ENCODE measurements at places on chromosomes 4 and X.

GRCh38 chr4:153207567-153207966, 3.3 kb downstream of the TRIM2 start:
- DNase-seq: no peak

DNA sequence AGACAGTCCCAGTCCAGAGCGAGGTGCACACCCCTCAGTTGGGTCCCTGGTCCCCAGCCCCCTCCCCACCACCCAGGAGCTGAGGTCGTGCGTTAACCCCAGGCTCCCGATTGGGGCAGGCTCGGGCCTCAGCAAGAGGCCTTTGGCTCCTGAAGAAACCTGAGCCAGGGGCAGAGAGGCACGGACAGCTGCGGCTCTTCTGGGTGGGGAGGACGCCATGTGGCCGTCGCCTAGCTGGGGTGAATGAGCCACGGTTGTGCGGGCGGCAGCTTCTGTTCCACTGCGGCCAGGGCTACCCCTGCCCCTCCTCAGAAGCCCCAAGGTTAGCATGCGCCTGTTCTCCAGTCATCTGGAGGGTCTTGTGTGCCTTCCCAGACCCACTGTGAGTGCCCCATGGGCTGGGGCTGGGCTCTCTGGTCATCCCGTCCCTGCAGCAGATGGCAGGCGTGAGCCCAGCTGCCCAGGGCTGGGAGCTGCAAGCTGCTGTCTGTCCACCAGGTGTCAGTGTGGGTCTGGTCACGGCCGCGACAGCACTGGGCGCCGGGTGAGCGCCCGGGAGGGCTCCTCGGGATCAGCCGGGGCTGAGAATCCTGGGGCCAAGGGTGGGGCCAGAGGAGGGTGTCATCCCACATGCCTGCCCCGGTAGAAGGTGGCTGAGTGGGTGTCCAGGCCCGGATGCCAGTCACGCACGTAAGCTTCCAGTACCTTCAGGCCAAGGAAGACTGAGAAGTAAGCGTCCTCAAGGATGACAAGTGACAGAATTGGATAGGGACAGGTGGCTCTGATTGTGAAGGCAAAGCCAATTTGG, 21.9 kb downstream of the ATP2B3 start:
- DNase-seq: peak; percentile 54

GRCh38 chr4:43224559-43224958, 332.0 kb downstream of the GRXCR1 start:
- DNase-seq: no peak

- DNase-seq: no peak
Observed at GRCh38 chr4:157509341-157509740, 288.8 kb downstream of the GRIA2 start.

- no peak for DNase-seq
Observed at GRCh38 chr4:101192244-101192643, 155.1 kb downstream of the PPP3CA start.

GRCh38 chr4:10648479-10648878, 36.1 kb downstream of the CLNK start:
- no peak for DNase-seq

GRCh38 chrX:129071390-129071789, 451.9 kb downstream of the SMARCA1 start:
- DNase-seq: no peak

DNA sequence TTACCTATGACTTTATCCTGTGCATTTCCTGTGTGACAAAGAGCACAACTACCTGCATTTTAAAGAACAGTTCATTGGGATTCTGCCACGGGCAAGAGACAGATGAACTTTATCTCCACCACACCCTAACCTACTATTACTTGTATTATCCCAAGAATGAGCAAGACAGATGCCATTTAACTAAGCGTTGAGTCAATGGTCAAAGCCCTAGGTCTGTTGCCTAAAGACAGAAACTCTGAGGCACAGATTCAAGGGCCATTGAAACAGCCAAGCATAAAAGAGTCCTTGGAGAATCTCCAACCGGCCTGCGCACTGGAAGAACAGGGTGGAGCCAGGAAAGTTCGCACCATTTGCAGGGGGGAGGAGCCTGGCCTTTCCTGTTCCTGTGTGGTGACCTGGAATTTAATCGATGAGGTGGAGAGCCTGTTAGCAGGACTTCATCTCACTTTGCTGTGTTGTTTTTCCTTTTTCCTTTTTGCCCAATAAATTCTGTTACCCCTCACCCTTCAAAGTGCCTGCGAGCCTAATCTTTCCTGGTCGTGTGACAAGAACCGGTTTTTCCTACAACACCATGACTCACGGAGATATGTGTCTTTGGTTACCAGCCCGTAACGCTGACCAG, 146.4 kb upstream of the DIAPH2 start:
- DNase-seq: no peak

DNA sequence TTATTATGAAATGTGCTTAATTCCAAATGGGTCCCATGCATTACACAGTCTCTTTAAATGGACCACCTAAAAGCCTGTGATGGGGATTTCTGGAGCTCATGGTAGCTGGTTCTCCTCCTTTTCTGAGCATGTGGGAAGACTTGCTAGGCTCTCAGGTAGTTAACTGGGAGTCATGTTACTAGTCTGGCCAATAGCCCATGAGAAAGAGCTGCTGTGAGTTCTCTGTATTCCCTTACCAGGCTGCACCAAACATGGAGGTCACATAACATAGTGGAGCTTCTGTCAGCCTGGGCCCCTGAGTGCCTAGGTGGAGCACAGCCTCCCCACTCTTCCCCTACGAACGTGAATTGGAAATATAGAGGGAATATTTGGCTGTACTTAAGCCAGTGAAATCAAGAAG, 198.4 kb downstream of the MAML3 start:
- DNase-seq: no peak

DNA sequence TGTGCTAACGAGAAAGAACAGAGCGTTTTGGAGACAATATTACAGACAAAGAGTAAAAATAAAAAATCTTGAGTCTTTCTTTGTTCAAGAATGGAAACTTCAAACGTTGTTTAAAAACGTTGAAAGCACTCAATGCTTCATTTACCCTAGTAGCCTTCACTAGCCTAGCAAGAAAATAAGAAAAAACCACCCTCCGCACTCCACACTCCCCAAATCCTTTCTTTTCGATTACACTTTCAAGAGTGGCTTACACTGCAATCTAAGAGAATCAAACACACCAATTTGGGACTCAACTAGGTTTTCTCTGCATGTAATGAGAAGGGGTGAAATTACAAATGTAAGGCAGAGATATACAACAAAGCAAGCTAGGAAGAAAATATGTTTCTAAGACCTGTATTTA, 4.7 kb downstream of the TMSB4X start:
- DNase-seq: no peak

- no peak for DNase-seq
Observed at GRCh38 chrX:11672213-11672612, 6.5 kb upstream of the ARHGAP6 start.

DNA sequence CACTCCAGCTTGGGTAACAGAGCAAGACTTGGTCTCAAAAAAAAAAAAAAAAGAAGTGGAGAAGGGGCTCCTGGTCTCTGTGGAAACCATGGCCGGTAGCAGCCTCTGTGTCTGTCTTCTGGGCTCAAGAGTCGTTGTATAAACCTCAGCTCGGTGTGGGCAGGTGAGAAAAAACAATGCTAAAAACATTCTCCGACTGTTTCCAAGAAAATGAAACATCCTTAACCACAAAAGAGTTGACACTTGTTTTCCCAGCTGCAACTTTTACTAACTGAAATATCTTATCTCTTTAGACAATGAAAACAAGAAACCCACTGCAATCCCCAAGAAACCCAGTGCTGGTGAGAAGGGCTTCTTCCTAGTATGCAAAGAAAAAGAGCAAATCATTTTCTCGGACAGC, 26.2 kb downstream of the CD99 start:
- DNase-seq: no peak

- DNase-seq: no peak
Observed at GRCh38 chr4:160414496-160414895, 1311.6 kb downstream of the RAPGEF2 start.

Measured in stimulated activated CD4-positive, alpha-beta T cell treated with anti-CD3 and anti-CD28 coated beads, Interleukin-4, amount 100 ng/mL, for 4 hours (primary cell).